Activated T-cell treated with anti-CD3 and anti-CD28 coated beads for 48 hours (primary cell): ENCODE measurements at places on chromosomes 4 and X.

DNA sequence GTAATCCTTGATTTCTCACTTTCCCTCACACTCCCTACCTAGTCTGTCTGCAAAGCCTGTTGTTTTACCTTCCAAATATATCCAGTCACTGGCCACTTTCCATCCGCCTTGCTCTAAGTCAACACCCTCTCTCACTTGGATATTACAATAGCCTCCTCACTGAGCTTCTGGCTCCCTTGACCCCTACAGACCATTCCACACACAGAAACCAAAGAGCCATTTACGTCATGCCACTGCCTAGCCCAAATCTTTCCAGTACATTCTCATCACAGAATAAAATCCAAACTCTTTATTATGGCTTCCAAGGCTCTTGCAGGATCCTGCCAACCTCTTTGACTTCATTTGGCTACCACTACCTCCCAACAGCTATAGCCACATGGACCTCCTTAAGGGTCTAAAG lies 25.7 kb upstream of the ARHGEF9 start:
- no peak for DNase-seq

- no peak for DNase-seq
These were observed 115.8 kb downstream of the NAA11 start for GRCh38 chr4:79209822-79210635.

- no peak for DNase-seq
These were observed 538 bp downstream of the STBD1 start for GRCh38 chr4:76306882-76307659.

- DNase-seq: no peak
These were observed 11.5 kb downstream of the CTAG1A start for GRCh38 chrX:154596290-154596929.
